ENCODE measurements at places on chromosomes 12 and 14.
A peak's percentile ranks its signal among the peaks of the same experiment; 100 is the strongest.

- no peaks in the 10 kb centered on the region for H3K4me1 ChIP-seq
- H3K4me3 ChIP-seq, result no peak overlapping the region
- no peak overlapping the region for H3K27ac ChIP-seq
- H3K36me3 ChIP-seq, result no peaks in the 10 kb centered on the region
Observed at GRCh38 chr14:84674636-84675035, 855.3 kb upstream of the FLRT2 start.

GRCh38 chr14:98507264-98507663 lies 764.7 kb downstream of the BCL11B start:
- no peak for DNase-seq
- H3K4me1 ChIP-seq, result no peaks in the 10 kb centered on the region
- no peak overlapping the region for H3K27ac ChIP-seq
- no peaks in the 10 kb centered on the region for H3K36me3 ChIP-seq
- H3K27me3 ChIP-seq, result no peaks in the 10 kb centered on the region

DNA sequence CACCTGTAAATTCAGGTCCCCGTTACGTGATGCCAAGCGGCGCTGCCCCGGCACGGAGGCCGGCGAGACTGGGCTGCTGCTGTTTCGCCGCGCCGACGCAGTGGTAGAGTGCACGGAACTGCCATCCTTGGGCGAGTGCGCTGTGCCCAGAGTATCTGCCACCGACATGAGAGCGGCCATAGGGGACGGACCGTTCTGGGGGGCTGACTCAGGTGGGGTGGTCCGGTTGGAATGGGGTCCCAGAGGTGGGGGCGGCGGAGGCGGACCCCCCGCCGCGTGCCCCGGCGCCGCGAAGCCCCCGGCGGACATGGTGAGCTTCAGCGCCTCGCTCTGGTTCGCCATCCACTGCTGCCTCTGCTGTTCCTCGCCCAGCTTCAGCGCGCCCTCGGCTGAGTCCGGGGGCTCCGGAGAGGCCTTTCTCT lies 2.8 kb downstream of the IRF2BPL start:
- H3K27me3 ChIP-seq, result no peaks in the 10 kb centered on the region
- H3K4me3 ChIP-seq, result no peak overlapping the region
- H3K36me3 ChIP-seq, result peaks cover 20% of the 10 kb centered on the region
- DNase-seq, result no peak
- peaks cover 31% of the 10 kb centered on the region for H3K4me1 ChIP-seq

DNA sequence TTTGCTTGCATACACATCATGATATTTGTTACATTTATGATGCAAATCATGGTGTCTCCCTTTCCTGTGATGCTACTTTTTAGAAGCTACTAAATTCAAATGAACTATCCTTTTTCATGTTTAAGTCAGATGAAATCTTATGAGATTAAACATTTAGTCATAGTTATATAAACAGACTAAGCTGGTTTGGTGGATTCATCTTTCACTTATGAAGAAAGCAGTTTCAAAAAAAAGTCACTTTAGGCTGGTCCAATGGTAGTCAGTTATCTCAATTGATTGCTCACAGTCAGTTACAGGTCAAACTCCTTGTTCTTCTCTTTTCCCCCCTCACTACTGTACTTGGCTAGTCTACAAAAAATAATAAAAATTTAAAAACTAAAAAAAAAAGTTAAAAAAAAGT lies 19.7 kb downstream of the SYCP3 start:
- peaks cover 5% of the 10 kb centered on the region for H3K36me3 ChIP-seq
- H3K27ac ChIP-seq, result no peak overlapping the region
- H3K27me3 ChIP-seq, result no peaks in the 10 kb centered on the region
- H3K4me1 ChIP-seq, result no peaks in the 10 kb centered on the region
- no peak for DNase-seq

DNA sequence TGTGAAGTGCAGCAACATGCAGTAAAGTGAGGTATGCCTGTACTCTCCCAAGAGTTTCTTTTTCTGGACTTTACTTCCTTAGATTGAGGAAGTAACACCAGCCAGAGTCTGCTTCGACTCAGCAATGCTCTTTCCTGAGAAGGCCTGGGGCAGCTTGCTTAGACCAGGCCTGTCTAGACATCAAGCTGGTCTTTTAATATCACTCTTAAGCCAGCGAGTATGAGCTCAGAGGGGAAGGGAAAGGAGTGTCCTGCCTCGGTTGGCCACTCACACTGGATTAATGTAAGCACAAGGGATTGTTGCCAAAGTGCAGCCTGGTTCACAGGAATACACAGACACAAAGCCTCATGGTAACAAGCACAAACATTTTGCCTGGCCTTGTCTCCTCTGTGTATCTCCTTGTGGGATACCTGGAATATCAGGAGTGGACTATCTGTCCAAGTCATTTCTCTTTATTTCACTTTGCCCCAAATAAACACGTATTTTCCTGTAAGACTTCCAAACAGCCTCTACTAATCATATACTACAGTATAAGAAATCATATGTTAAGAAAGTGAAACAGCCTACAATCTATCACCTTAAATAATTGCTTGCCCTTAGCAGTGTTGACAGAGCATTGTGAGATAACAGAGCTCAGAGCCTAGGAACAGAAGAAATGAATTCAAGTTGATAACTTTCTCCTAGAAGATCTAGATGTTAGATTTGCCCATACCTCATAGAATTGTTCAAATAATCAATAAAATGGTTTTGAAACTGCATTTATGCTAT lies 121.2 kb upstream of the DAAM1 start:
- no peaks in the 10 kb centered on the region for H3K4me1 ChIP-seq
- H3K27ac ChIP-seq, result no peak overlapping the region
- H3K27me3 ChIP-seq, result peaks cover 3% of the 10 kb centered on the region
- H3K4me3 ChIP-seq, result no peak overlapping the region

- no peak overlapping the region for H3K27ac ChIP-seq
- no peaks in the 10 kb centered on the region for H3K36me3 ChIP-seq
- no peak for DNase-seq
- no peak overlapping the region for H3K4me3 ChIP-seq
- H3K27me3 ChIP-seq, result no peaks in the 10 kb centered on the region
- no peaks in the 10 kb centered on the region for H3K4me1 ChIP-seq
Observed at GRCh38 chr12:126937431-126937830, 1329.5 kb upstream of the TMEM132C start.

GRCh38 chr12:77974645-77975044 lies 144.0 kb downstream of the NAV3 start:
- H3K4me1 ChIP-seq, result no peaks in the 10 kb centered on the region
- no peaks in the 10 kb centered on the region for H3K36me3 ChIP-seq
- no peak overlapping the region for H3K4me3 ChIP-seq
- no peaks in the 10 kb centered on the region for H3K27me3 ChIP-seq
- no peak for DNase-seq

- no peaks in the 10 kb centered on the region for H3K36me3 ChIP-seq
- DNase-seq, result no peak
Observed at GRCh38 chr12:107557589-107558100, 128.0 kb upstream of the PWP1 start.

GRCh38 chr12:81043979-81044740 lies 33.7 kb upstream of the ACSS3 start:
- H3K4me1 ChIP-seq, result no peaks in the 10 kb centered on the region
- H3K4me3 ChIP-seq, result no peak overlapping the region
- no peak for DNase-seq
- H3K27ac ChIP-seq, result no peak overlapping the region
- no peaks in the 10 kb centered on the region for H3K36me3 ChIP-seq

GRCh38 chr14:104927432-104927816 lies 2.7 kb downstream of the PLD4 start:
- H3K36me3 ChIP-seq, result peaks cover 35% of the 10 kb centered on the region
- H3K4me3 ChIP-seq, result peak overlapping the region; percentile 53
- H3K4me1 ChIP-seq, result peaks cover 62% of the 10 kb centered on the region
- H3K27ac ChIP-seq, result no peak overlapping the region

DNA sequence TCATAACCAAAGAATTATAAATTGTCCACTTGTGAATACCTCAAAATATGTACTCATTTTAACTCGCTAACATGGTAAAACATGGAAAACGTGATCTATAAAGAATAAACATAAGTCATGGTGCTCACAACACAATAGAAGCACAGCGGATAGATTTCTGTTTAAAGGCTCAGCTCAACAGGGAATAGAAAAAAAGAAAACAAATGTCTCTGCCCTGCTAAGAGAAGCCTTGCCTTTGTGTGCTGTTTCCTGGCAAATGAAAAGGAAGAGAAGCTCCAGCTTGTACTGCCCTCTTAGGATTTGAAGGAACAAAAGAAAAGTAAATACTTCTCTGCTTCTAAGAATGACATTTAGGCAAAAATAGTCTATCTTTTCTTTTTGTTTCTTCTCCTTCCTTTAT lies 121.0 kb upstream of the KRR1 start:
- DNase-seq, result no peak
- H3K36me3 ChIP-seq, result no peaks in the 10 kb centered on the region
- no peaks in the 10 kb centered on the region for H3K4me1 ChIP-seq
- no peak overlapping the region for H3K27ac ChIP-seq
- H3K27me3 ChIP-seq, result no peaks in the 10 kb centered on the region

DNA sequence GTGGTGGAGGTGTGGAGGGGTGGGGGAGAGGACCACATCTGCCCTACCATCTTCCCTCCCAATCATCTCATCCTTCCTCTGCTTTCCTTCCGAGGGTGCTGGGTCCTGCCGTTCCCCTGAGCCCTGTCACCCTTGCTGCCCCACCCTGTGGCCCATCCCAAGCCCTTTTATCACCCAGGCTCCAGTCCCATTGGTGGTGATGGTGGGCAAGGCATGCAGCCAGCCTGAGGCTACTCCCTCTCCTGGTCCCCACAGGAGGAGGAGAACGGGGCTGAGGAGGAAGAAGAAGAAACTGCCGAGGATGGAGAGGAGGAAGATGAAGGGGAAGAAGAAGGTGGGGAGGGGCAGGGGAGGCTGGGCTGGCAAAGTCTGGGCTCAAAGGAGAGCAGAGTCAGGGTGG lies 2.7 kb upstream of the LAG3 start:
- no peak overlapping the region for H3K27ac ChIP-seq
- no peaks in the 10 kb centered on the region for H3K36me3 ChIP-seq
- no peak for DNase-seq
- no peak overlapping the region for H3K4me3 ChIP-seq
- peaks cover 41% of the 10 kb centered on the region for H3K4me1 ChIP-seq

GRCh38 chr12:57551637-57552305 lies 1.9 kb downstream of the KIF5A start:
- peaks cover 19% of the 10 kb centered on the region for H3K4me1 ChIP-seq
- H3K36me3 ChIP-seq, result no peaks in the 10 kb centered on the region
- H3K27me3 ChIP-seq, result peaks cover 32% of the 10 kb centered on the region
- DNase-seq, result no peak
- no peak overlapping the region for H3K27ac ChIP-seq
- H3K4me3 ChIP-seq, result no peak overlapping the region

DNA sequence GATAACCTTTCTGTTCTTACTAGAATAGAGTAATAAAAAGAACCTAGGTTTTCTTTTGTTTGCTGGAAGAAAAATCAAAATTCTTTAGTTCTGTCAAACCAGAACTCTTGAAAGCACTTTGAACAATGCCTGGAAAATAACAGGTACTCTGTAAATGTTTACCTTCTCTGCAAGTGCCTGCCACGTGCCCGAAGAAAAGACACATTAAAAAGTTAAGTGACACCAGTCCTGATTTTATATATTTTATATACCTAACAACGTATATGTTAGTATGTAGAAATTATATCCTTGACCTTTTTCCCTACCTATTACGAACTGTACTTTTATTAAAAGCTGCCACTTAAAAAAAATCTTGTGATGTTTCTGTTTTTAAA lies 976 bp downstream of the THAP2 start:
- DNase-seq, result no peak
- no peaks in the 10 kb centered on the region for H3K27me3 ChIP-seq
- H3K36me3 ChIP-seq, result peaks cover 4% of the 10 kb centered on the region
- H3K27ac ChIP-seq, result peak overlapping the region; percentile 82

- no peak overlapping the region for H3K4me3 ChIP-seq
- DNase-seq, result no peak
- no peaks in the 10 kb centered on the region for H3K27me3 ChIP-seq
- no peaks in the 10 kb centered on the region for H3K36me3 ChIP-seq
Observed at GRCh38 chr12:97397008-97397407, 65.6 kb upstream of the RMST start.

DNA sequence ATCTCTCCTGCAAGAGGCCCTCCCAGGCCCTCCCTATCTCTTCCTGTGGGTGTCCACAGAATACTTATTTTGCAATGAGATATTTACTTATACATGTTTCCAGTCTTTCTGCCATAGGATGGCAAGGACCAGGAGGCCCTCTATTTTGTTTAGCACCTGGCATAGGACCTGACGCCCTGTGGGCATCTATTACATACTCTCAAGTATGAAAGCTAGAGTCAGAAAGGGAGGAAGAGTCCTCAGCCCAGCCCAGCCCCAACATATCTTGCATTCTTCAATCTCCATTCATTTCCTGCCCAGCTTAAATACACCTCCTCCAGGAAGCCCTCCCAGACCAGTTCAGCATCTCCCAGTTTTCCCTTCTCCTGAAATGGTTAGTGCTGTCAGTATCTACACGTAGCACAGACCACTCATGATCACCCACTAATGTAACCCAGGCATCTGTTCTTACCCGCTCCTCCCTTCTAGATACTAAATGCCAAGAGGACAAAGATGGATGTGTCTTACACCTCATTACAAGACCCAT lies 7.4 kb downstream of the FOXN4 start:
- no peak overlapping the region for H3K4me3 ChIP-seq
- no peaks in the 10 kb centered on the region for H3K4me1 ChIP-seq
- no peaks in the 10 kb centered on the region for H3K36me3 ChIP-seq
- H3K27ac ChIP-seq, result no peak overlapping the region

GRCh38 chr12:18753481-18754123 lies 15.7 kb downstream of the CAPZA3 start:
- no peaks in the 10 kb centered on the region for H3K36me3 ChIP-seq
- H3K4me3 ChIP-seq, result no peak overlapping the region
- no peak for DNase-seq

GRCh38 chr14:101191721-101192660 lies 288.5 kb upstream of the RTL1 start:
- H3K27ac ChIP-seq, result no peak overlapping the region
- no peak for DNase-seq
- H3K4me3 ChIP-seq, result no peak overlapping the region

GRCh38 chr12:94460616-94460959 lies 921 bp upstream of the CEP83 start:
- H3K4me3 ChIP-seq, result peak overlapping the region; percentile 21
- no peaks in the 10 kb centered on the region for H3K27me3 ChIP-seq
- DNase-seq, result no peak
- H3K27ac ChIP-seq, result peak overlapping the region; percentile 92
- no peaks in the 10 kb centered on the region for H3K36me3 ChIP-seq

DNA sequence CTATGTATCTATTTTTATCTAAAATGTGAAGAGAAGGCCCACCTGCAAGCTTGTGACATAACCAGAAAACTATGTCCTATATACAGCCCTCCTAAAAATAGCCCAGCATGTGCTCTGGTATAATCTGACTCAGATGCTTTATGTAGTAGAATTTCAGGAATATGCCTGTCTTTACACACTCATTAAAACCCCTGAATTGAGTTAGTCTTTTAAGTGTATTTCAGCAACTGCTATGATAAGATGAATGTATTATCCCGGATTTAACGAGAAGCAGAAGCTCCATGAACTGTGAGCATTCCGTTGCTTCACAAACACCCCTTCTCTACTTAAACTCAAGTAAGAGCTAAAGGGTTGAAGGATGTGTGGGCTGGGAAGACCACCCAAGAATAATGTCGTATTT lies 89.9 kb upstream of the PRICKLE1 start:
- H3K27ac ChIP-seq, result no peak overlapping the region
- DNase-seq, result no peak
- H3K27me3 ChIP-seq, result no peaks in the 10 kb centered on the region
- H3K36me3 ChIP-seq, result no peaks in the 10 kb centered on the region
